ENCODE measurements at places on chromosomes 4 and X.

- DNase-seq, result peak; percentile 77
Measured at GRCh38 chr4:169009286-169010124, 550 bp downstream of the CBR4 start.

GRCh38 chrX:40971736-40972135 lies 113.5 kb upstream of the USP9X start:
- no peak for DNase-seq

GRCh38 chr4:113349430-113349829 lies 300.0 kb downstream of the ANK2 start:
- no peak for DNase-seq

DNA sequence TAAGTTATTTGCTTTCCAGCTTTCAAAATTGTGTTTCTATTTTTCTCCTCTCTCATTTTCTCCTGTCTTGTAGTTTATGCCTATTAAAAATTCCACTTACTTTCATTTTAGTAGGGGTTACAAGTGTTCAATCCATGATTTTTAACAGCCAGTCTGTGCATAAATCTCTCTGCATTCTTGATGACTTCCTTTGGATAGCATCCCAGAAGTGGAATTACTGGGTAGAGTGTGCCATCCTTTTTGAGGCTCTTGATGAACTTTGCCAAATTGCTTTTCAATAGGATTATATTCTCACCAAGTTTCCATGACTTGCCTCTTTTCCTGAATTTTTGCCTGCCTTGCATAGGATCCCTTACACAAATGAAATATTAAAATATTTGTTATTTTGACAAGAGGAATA lies 58.5 kb downstream of the DIPK2B start:
- DNase-seq, result no peak

- DNase-seq, result no peak
Measured at GRCh38 chrX:2136848-2137247, 363.9 kb downstream of the DHRSX start.

DNA sequence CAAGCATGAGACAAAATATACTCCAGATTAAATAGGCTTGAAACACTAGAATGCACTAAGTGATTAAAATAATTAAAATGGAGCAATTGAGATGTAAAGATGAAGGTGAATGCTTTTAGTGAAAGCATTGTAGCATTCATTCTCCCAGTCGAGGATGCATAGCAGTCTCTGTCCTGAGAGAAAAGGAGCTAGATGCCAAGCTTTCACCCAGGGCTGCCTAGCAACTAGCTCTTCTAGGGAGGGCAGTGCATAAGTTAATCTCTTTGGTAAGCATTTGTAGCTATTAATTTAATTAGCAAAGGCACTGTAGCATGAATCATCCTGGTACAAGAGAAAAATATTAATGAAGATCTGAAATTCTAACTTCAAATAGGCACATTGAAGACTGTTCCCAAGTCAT lies 1014.8 kb downstream of the C4orf33 start:
- no peak for DNase-seq

Data from COR-L47 (cell line).